IPS DF 19.7 (cell line): ENCODE measurements at places on chromosomes 11 and 22.

- DNase-seq: no peak
These were observed 9.3 kb downstream of the INS start for GRCh38 chr11:2151500-2152257.

GRCh38 chr11:124896821-124897391 is 759 bp downstream of the ROBO4 start:
- no peak for DNase-seq

GRCh38 chr11:117256573-117256972 is 24.1 kb downstream of the RNF214 start:
- no peak for DNase-seq

- DNase-seq: no peak
These were observed 30.6 kb upstream of the TSKU start for GRCh38 chr11:76752321-76753143.

- no peak for DNase-seq
These were observed 37.2 kb downstream of the GRIK4 start for GRCh38 chr11:120548682-120549209.

GRCh38 chr11:123437236-123437979 is 7.3 kb downstream of the GRAMD1B start:
- no peak for DNase-seq

DNA sequence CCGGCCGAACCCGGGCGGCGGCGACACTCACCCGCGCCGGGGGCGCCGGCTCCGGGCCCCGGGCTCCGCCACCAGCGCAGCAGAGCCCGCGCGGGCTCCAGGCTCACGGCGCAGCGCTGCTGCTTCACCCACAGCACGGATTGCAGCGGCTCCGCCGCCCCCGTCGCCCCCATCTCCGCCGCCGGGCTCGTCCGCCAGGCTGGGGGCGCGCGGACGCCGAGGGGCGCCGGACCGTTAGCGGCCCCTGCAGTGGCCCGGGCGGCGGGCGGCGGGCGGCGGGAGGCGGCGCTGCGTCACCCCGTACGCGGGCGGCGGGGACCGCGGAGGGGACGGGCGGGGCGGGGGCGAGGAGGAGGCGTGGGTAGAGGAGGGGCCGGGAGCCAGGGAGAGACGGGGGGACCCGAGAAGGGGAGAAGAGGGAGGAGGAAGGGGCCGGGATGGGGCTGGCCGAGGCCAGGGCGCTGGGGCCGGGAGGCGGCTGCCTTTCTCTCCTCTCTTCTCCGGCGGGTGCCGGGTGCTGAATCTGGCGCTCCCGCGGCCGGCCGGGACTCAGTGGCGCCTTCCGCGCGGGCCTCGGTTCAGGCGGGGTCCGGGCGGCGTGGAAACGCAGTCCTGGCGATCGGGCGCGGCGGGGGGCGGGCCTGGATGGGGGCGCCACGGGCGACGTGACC is at the start of gene CERK:
TSS of gene CERK (minus strand) at position 277 of the 671 bp plus-strand sequence. CDS start at position 173, 104 bp downstream.
- DNase-seq: no peak
